ENCODE measurements at places on chromosomes 1 and 21. TPM values are rescaled to one million over a fixed set of nuclear protein-coding genes. Genes with fewer than 3 reads are reported as not detected.
A peak's percentile ranks its signal among the peaks of the same experiment; 100 is the strongest.

GJA4 gene
- not detected for total RNA-seq

FTCD gene
- total RNA-seq, result not detected

PEX19 gene
- total RNA-seq, result 21.6 TPM

ATAD3C gene
- 0.36 TPM for total RNA-seq

SRP9 gene
- 313 TPM for total RNA-seq

DNA sequence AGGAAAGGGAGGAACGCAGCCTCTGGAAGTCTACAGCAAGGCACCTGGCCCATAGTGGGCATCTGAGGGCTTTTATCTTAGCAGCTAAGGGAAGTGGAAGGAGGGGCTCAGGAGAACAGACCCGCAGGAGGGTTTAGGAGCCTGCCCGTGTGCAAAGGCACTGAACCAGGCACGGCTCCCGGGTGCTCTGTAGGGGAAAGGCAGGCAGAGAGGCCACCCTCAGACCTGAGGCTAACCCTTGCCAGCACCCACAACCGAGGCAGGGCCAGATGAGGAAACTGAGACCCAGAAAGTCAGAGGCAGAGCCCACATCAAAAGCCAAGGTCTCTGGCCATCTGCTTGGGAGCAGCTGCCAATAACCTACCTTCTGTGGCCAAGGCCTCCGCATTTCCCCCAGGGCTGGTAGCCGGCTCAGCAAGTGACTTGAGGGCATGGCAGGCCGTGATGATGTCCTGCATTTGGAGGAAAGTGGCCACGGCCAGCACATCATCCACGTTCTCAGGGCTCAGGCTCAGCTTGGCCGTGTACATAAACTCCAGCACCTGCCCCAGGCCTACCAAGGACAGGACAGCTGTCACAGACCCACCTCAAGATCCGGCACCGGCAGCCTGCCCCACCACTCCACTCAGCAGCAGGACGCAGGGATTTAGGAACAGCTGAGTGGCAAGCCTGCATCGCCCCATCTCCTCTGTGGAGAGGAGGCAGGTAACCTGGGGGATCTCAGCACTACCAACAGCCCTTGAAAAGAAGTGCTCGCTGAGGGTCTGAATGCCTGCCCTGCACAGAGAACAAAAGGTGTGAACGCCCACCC is 29.1 kb downstream of the ZBTB17 start:
- DNase-seq, result no peak

DNA sequence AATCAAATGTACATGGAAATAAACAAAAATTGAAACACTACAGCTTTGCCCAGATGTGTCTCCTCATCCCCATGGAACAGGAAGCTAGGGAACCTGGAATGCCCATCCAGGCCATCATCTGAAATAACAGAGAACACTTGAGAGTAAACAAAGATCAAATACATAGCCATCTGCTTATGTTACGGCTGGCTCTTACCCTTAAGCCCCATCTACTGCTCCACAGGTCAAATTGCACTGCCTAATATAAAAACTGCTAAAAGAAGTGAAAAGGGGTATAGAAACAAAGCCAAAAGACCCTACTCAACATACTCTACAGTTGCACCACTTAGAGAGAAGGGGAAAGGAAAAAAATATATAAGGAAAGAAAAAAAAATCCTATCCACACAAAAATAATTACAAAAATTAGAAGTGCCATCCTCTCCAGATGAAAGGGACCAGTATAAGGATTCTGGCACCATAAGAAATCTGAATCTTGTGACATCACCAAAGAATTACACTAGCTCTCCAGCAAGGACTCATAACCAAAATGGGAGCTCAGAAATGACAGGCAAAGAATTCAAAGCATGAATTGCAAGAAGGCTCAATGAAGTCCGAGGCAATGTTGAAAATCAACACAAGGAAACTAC is 26.9 kb downstream of the OR6Y1 start:
- peak; percentile 10 for DNase-seq

DNA sequence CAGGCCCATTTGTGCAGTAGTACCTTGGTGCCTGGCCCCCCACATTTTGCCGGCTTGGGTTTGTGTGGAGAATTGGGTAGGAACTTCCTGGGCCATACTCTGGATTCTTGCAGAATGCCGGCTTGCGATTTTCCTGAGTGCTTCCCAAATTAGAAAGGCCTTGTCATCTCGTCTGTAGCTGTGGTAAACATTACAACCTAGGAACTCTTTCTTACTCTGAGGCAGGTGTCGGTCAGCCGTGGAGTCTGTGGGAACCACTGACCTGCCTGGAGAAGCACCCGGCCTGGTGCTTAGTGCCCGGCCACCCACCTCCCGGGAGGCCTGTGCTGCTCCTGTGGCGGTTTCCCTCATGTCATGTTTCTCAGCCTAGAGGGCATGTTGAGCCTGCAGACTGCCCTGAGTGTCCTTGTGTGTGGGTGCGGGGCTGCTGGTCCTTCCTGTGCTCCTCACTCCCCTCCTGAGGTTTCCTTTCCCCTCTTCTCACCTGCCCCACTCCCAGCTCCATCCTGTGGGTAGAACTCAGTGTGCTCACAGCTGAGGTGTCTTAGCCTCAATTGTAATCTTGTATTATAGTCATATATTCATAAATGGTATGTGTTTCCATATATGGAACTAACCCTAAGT is 64.7 kb downstream of the S100B start:
- DNase-seq, result no peak

DNA sequence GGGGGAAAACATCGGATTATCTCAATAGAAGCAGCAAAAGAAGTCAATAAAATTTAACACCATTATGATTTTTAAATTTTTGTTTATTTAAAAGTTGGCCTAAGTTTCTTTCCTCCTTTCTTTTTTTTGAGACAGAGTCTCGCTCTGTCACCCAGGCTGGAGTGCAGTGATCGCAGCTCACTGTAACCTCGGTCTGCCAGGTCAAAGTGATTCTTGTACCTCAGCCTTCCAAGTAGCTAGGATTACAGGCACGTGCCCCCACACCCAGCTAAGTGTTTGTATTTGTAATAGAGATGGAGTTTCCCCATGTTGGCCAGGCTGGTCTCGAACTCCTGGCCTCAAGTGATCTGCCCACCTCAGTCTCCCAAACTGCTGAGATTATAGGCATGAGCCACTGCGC is 20.9 kb downstream of the SLC2A5 start:
- no peak for DNase-seq

DNA sequence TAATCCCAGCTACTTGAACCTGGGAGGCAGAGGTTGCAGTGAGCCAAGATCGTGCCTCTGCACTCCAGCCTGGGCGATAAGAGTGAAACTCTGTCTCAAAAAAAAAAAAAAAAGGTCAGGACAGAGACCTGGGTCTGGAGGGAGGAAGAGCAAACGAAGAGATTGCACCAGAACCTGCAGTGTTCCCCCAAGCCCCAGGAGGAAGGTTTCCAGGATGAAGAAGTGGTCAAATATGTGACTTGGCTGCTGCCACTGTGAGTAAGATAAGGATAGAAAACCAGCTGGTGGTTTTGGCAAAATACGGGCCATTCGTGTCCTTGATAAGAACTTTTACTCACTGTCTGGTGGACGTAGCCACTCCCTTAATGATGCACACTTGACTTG is 42.2 kb downstream of the CLDN14 start:
- DNase-seq, result no peak

DNA sequence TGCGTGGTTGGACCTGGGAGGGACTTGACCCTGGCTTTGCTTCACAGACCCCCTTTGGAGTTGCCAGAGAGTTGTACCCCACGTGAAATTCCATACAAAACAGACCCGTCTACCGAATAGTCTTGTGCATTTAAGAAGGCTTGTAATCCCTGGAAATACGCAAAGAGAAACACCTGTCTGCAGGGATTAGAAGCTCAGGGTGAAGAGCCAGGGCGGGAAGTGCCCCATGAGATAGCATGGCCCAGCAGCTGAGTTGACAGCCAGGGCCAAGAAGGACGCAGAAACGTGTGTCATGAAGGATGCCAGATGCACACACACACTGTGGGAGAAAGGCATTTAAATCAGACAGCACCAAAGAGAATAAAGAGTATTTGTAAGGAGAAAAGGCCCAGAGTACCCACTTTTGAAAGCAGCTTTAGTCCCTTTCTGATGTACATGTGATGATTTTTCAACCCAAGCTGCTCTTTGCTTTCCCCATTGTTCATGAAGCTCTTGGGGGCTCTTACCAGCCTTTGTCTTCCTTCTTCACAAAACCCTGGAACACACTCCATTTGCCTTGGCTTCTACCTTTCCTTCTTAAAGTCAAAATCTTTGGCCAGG is 46.6 kb downstream of the PCP4 start:
- no peak for DNase-seq

GRCh38 chr1:192564099-192564498 is 11.5 kb upstream of the RGS1 start:
- no peak for DNase-seq

GRCh38 chr1:56525489-56526041 is 53.8 kb downstream of the PLPP3 start:
- DNase-seq, result no peak

DNA sequence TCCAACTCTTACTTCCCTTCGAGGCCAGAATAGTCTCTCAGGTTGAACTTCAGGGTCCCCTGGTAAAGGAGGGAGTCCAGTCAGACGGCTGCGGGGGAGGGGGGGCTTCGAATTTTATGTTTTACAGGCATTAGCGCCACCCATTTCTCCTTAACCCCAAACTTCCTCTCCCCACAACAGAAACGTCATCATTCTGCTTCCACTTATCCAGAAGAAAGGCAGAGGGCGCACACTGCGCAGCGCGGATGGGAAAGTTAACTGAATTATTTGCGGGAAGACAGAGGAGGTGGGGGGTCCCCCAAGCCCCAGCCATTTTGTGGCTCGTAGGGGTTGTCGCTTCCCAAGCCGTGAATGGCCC is 529 bp upstream of the PRMT2 start:
- no peak for DNase-seq

- DNase-seq, result no peak
Measured at GRCh38 chr1:163265547-163265946, 56.2 kb upstream of the NUF2 start.

DNA sequence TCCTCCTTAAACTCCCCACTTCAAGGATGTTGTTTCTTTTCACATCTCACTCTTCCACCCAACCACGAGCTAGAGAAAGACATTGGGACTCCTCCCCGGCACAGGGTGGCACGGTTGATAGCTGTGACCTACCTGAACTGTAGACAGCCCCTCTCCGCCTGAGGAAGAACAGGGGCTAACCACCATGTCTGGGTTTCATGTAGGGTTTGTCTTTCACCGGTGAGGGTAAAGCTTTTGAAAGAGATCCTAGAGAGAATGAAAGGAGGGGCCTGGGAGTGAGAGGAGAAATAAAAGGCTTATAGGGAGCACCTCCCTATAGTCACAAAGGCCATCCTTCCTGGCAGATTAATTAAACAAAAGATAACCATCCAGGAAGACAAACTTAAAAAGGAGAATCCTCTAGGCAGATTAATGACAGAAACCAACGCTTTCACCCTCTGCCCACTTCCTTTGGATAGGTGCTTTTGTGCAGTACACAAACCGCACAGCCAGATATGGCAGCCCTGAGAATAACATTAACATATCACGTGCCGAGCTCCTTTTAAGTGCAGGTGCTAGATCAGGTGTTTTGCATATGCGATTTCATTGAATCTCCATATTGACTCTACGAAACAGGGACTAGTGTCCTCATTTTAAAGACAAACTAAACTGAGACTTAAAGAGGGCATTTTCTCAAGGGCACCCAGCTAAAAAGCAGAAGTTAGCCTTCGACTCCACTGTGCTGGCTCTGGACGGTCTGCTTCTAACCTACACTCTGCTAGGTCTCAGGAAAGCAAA is 178.1 kb upstream of the RUNX1 start:
- no peak for DNase-seq

- no peak for DNase-seq
Measured at GRCh38 chr1:17970757-17971156, 136.8 kb upstream of the IGSF21 start.

- no peak for DNase-seq
Measured at GRCh38 chr1:163258181-163258580, 55.5 kb upstream of the RGS5 start.

- no peak for DNase-seq
Measured at GRCh38 chr1:231063331-231063730, 23.3 kb upstream of the FAM89A start.

DNA sequence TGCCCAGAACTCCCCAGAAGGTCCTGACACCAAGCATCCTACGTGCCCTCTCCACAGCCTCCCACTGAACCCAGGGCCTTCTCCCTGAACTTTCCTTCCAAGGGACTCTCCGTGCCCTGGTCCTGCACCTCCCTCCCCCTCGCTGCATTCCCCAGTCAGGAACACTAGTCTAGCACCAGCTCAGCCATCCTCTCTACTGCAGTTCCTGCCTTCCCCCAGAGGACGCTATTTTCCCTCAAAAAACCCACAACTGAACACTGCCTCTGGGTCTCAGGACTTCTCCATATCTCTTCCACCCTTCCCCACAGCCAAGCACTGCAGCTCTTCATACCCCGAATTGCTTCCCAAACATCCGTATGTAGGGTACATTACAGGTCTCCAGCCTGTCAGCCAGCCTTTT is 12.6 kb upstream of the ARTN start:
- DNase-seq, result no peak

DNA sequence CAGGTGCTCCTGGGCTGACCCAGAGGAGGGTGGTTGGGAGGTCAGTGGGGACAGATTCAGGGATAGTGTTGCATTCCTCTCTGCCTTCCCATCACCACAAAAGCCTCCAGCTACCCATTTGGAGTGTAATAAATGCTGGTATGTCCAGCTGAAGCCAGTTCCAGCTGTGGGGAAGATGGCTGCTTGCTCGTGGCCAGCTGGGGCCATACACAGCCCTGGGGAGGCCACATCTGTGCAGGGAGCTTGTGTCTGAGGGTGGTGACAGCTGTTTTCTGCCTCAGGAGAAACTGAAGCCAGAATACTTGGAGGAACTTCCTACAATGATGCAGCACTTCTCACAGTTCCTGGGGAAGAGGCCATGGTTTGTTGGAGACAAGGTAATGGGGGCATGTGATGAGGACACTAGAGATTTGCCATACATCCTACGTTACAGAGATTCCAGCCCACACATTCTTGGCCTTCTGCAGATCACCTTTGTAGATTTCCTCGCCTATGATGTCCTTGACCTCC is 2.7 kb downstream of the GSTM4 start:
- no peak for DNase-seq

DNA sequence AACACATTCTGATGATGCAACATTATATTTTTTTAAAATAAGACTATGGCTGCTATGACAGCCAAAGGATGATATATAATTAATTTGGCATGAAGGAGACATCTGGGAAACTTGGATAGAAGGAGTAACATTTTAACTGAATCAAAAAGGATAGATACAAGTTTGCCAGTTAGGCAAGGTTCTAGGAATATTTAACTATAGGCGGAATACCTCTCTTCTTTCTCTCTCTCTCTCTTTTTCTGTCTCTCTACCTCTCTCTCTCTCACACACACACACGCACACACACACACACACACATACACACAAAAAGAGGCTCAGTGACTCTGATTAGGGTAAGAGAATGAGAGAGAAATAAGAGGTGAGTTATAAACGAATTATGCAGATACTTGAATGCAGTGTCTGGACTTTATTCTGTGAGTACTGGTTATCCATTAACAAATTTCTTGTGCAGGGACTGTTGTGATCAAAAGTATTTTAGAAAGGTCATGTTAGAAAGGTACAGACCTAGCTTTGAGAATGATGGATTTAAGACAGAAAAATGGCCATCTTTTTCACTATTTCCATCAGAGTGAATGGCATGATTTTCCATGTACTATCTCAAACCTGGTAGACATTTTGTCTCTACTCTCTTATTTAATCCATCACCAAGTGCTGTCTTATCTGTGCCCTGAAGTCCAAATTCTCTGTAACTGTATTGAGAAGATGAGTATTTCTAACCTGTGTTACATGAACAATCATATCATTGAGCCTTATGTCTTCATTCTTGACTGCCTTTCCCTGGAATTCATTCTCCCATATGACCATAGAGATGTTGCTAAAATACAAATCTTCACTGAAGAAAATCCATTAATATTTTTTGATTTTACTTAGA is 1106.9 kb upstream of the ADGRL4 start:
- DNase-seq, result peak; percentile 30

GRCh38 chr1:112704391-112704933 is 2.5 kb downstream of the RHOC start:
- no peak for DNase-seq

Data from epithelial cell of proximal tubule (primary cell).